Activated CD8-positive, alpha-beta memory T cell treated with anti-CD3 and anti-CD28 coated beads, Interleukin-2, amount 50 U/mL, for 4 hours (primary cell): ENCODE measurements at places on chromosomes 2 and 18.

- DNase-seq = no peak
These were observed 7.7 kb downstream of the EVX2 start for GRCh38 chr2:176076063-176076462.

DNA sequence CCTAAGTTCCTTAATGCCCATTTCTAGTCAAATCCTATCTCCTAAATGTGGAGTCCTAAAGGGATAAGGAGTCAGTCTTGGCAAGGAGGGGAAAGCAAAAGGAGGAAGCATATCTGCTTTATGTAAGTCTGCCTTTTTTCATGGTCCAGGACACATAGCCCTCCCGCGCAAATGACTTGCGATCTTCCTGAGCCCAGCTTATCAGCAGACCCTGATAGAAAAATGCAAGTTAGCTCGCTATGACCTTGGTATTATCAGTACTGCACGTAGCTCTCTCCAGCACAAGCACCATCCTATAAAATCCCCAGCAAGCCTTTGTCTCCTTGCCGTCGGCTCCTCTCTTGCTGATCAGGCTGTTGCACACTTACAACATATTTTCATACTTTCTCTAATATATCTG lies 281.4 kb upstream of the KCNH7 start:
- DNase-seq = no peak

DNA sequence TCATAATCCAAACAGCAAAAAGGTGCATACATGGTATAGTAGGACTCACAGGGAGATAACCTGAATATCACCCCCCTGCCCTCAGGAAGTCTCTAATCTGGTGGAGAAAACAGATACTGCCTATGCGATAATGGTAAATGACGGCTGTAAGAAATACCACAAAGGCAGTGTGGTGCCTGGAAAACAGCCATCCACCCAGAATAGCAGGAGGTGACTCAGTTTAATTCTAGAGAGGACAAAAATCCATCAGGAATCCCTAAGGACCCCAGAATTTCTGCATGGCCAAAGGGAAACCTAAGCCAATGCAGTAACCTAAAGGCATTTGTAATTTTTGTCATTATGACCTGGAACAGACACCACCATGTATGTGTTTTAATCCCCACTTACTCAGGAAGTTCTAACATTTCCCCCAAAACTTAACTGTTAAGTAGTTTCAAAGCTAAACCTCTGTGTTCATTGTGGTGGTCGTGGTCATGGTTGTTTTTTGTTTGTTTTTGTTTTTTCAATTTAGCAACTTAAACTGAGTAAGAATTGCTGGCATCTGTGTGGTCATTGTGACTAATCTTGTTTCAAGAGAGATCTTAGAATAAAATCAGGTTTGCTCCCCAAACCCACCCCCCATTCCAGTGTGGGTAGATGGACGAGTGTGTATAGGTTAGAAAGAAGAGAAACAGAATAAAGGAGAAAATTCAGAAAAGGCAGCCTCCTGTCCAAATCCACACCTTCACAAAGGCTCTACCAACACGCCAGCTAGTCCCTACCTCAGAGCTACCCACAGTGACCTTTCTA lies 121.5 kb upstream of the CDCA7 start:
- no peak for DNase-seq

DNA sequence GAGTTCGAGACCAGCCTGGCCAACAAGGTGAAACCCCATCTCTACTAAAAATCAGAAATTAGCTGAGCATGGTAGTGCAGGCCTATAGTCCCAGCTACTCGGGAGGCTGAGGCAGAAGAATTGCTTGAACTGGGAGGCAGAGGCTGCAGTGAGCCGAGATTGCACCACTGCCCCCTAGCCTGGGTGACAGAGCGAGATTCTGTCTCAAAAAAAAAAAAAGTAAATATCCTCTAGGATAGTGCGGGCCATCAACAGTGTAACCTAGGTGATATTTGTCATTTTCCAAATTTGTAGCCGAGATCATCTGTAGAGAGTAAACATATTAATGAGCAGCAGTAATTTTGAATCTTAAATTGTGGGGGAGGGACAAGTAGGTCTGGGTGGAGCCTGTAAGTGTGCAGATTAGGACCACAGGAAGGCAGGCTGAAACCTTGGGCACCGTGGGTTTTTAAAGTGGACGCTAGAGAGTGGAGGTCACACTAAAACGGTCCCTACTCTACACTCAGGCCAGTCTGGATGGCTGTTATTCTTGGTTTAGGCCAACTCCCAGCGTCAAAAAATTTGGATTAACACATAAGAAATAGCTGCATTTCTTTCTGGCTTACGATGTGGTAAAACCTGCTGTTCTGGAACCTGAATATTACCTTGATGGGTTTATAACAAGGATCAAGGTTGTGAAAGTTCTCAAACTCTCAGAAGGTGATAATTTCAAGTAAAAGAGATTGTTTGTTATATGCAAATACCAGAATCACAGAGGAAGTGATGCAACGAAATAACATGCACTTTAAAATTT lies 22.7 kb upstream of the TET3 start:
- no peak for DNase-seq

DNA sequence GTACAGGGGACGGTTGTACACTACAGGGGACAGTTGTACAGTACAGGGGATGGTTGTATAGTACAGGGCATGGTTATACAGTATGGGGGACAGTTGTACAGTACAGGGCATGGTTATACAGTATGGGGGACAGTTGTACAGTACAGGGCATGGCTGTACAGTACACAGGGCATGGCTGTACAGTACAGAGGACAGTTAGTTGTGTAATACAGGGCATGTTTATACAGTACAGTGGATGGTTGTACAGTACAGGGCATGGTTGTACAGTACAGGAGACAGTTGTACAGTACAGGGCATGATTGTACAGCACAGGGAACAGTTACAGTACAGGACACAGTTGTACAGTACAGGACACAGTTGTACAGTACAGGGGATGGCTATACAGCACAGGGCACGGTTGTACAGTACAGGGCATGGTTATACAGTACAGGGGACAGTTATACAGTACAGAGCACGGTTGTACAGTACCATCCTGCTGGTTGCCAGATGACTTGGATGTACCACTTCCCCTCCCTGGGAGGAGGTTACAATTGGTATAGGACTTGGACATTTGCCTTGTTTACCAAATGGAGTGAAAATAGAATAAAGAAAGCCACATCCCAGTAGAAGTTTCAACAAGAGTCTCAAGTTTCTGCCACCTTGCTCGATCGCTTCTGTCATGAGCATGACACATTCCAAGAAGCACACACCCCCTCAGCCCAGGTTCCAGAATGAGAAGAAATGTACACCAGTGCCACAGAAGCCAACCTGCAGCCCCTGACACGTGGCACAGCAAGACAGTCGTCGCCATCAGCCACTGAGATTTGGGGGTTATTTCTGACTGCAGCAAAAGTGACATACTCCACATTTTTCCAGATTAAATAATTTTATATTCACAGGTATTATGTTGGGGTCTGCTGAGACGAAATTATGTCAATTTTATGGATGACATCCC lies 16.0 kb downstream of the CYRIA start:
- no peak for DNase-seq

DNA sequence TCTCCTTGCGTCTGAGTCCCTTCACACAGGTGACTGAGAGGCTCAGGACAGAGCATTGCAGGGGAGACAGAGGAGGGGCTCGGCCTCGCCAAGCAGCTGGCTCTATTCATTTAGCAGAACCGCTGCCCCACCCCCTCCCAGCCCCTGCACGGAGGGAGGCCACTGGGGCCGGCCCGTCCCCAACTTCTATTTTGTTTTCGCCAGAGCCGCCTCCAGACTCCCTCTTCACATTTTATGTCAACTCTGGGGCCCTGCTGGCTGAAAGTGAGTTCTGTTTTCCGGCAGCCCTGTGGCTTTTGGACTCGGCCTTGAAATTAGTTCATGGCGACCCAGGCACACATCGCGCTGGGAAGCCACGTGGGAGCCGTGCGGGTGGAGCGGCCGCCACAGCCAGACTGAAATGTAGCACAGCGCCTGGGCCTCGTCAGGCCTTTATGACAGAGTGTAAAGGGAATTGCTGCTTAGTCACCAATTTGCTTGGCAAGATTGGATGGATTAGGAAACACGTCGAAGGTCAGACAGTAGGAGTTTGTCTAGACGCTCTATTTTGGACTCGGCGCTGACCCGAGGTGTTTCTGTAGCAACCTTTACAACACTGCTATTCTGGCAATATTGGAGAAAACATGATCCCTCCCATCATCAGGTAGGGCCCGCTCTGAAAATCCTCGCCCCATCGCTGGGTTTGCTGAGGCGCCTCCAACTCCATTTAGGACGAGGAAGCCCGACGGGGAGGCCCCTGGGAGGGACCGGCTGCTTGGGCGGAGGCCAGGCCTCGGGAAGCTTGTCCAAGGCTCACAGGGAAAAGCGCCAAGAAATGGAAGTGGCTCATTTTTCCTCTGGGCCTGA lies 90.7 kb upstream of the CTDP1 start:
- DNase-seq = no peak

GRCh38 chr2:75166491-75166890 lies 32.8 kb downstream of the TACR1 start:
- DNase-seq = no peak
